Glomerular endothelial cell (primary cell): ENCODE measurements at places on chromosomes 1 and 21. TPM values are rescaled to one million over a fixed set of nuclear protein-coding genes. Genes with fewer than 3 reads are reported as not detected.

The ACTRT2 gene
- total RNA-seq = not detected in 2 replicates

The PRCC gene
- total RNA-seq = 51.5 and 55.0 TPM in 2 replicates

The PGM1 gene
- 29.2 and 30.8 TPM in 2 replicates for total RNA-seq

The ACTL8 gene
- total RNA-seq = not detected in 2 replicates

The ATF3 gene
- 7.0 and 21.1 TPM in 2 replicates for total RNA-seq

The GBP6 gene
- total RNA-seq = not detected in 2 replicates

The DYNLT4 gene
- 0.29 and 1.4 TPM in 2 replicates for total RNA-seq

The FBLIM1 gene
- 191 and 231 TPM in 2 replicates for total RNA-seq

The BARHL2 gene
- total RNA-seq = not detected in 2 replicates

The C4BPA gene
- not detected in 2 replicates for total RNA-seq

The SMCP gene
- not detected in 2 replicates for total RNA-seq

The FAM72B gene
- 0.29 and 1.2 TPM in 2 replicates for total RNA-seq

The VASH2 gene
- 0.53 and 0.76 TPM in 2 replicates for total RNA-seq

The CYP4Z1 gene
- total RNA-seq = not detected in 2 replicates

The NR5A2 gene
- 18.1 and 27.9 TPM in 2 replicates for total RNA-seq

The SPATA21 gene
- not detected in 2 replicates for total RNA-seq

The SH2D5 gene
- 2.3 and 3.2 TPM in 2 replicates for total RNA-seq

The HCRTR1 gene
- total RNA-seq = 0.58 and 1.3 TPM in 2 replicates

The TFF2 gene
- total RNA-seq = not detected in 2 replicates

The CD52 gene
- total RNA-seq = not detected in 2 replicates

The CGN gene
- 0.12 and 0.58 TPM in 2 replicates for total RNA-seq

The OR6K3 gene
- not detected in 2 replicates for total RNA-seq

The OR6N1 gene
- not detected in 2 replicates for total RNA-seq

The HORMAD1 gene
- total RNA-seq = 0.47 TPM in 1 of 2 replicates, not detected in the other

The LDLRAD2 gene
- total RNA-seq = 0.05 TPM in 1 of 2 replicates, not detected in the other

The S100A2 gene
- 3.9 and 9.4 TPM in 2 replicates for total RNA-seq

The XPR1 gene
- total RNA-seq = 24.2 and 27.7 TPM in 2 replicates

The LCE6A gene
- total RNA-seq = not detected in 2 replicates

The DTL gene
- total RNA-seq = 3.2 and 8.0 TPM in 2 replicates

The DMRTA2 gene
- total RNA-seq = not detected in 2 replicates

The CACHD1 gene
- total RNA-seq = 8.2 and 9.4 TPM in 2 replicates

The OR6K2 gene
- total RNA-seq = not detected in 2 replicates

The NBPF6 gene
- total RNA-seq = not detected in 2 replicates

The ABL2 gene
- total RNA-seq = 55.7 and 101 TPM in 2 replicates

The DIO1 gene
- not detected in 2 replicates for total RNA-seq

The PRRX1 gene
- 0.19 and 0.93 TPM in 2 replicates for total RNA-seq

The PAQR6 gene
- 0.15 and 1.5 TPM in 2 replicates for total RNA-seq

The SERTAD4 gene
- 1.6 and 2.4 TPM in 2 replicates for total RNA-seq

The IGSF21 gene
- not detected in 2 replicates for total RNA-seq

The NAV1 gene
- total RNA-seq = 58.9 and 145 TPM in 2 replicates

The CFAP107 gene
- not detected in 2 replicates for total RNA-seq

The BRDT gene
- not detected in 2 replicates for total RNA-seq

The TNFRSF8 gene
- total RNA-seq = 0.18 TPM in 1 of 2 replicates, not detected in the other

The ADAMTS1 gene
- total RNA-seq = 19.1 and 20.7 TPM in 2 replicates

The PSEN2 gene
- total RNA-seq = 16.7 and 25.2 TPM in 2 replicates

The KIAA1614 gene
- total RNA-seq = 3.4 and 5.1 TPM in 2 replicates

The SPATA46 gene
- total RNA-seq = not detected in 2 replicates
